A549 (cell line): ENCODE measurements at places on chromosomes 13 and 19.

DNA sequence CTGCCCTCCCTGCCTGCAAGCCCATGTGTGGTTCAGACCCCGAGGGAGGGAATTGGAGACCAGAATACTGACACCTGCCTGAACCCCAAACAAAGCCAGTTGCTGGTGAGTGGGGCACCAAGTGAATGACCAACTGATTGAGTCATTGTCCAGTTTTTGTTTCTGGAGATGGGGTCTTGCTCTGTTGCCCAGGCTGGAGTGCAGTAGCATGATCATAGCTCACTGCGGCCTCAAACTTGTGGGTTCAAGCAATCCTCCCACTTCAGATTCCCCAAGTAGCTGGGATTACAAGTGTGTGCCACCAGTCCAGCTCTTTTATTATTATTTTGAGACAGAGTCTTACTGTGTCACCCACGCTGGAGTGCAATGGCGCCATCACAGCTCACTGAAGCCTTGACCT lies 4.0 kb downstream of the CCL25 start:
- no peak for DNase-seq

GRCh38 chr19:10404888-10405820 lies 1.8 kb upstream of the CDC37 start:
- DNase-seq = no peak

DNA sequence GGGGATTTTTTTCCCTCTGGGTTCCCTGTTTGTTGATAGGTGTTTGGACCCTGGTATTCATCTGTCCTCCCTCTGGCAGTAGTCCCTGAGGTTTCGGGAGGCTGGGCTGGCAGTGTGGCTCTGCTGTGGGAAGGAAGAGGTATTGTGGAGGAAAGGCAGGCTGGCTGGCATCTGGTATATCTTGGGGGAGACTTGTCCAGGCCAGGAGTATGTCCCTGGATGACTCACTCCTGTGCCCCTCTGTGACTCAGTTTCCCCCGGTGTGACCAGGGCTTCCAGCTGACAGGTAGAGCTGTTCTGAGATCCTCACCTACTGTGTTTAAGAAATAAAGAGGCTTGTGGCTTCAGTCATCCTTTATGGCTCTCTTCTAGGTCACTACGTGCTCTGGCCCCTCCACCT lies 14.2 kb upstream of the ZNF492 start:
- DNase-seq = no peak

- DNase-seq = no peak
These were observed 1078.9 kb downstream of the SLITRK1 start for GRCh38 chr13:82803341-82803740.

DNA sequence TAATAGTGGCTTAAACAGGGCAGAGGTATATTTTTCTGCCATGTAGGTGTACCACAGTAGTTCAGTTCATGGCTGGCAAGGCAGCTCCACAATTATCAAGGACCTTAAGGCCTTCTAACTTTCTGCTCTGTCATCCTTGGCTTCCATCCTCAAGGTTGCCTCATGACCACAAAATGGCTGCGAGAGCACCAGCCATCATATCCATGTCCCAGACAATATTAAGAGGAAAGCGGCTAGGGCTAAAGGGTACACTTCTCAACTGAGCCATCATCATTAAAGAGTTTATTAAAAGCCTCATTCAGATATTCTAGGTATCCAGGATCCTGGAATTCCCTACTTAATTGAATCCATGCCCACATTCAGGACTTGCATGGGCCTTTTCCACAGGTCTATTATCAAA lies 62.7 kb upstream of the MRI1 start:
- DNase-seq = no peak
